ENCODE measurements at places on chromosomes 13 and 19.
A peak's percentile ranks its signal among the peaks of the same experiment; 100 is the strongest.

DNA sequence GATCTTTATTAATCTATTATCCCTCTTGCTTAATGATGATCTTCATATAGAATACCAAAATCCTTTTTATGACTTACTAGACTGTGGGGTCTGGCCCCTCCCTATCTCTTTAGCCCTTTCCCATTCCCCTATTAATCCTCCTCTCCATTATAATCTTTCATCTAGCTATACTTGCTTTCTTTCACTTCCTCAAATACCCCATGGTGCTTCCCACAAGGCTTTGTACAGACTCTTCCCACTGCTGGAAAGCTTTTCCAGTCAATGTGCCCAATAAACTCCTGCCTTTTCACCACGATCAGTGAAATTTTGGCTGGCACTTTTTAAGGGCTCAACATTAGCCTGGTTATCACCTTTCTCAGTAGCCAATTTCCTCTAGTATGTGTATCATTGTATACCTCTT is 3.2 kb upstream of the EBPL start:
- no peak for DNase-seq

DNA sequence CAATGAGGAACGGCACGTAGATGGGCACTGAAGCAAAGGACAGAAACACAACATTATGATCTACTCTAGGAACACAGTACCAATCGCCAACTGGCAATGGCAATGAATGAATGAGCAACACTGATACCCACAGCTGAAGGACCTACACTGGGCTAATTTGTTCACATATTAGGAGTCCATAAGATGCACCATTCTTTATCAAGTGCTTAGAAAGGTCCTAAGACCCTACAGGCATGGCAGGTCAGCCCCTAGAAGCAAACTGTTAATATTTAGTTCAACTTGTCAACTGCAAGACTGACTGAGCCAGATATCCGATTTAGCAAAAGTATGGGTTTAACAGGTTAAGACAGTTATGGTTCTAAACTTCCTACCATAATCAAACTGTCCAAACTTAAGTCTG is 4.8 kb downstream of the SHISA2 start:
- DNase-seq, result no peak

DNA sequence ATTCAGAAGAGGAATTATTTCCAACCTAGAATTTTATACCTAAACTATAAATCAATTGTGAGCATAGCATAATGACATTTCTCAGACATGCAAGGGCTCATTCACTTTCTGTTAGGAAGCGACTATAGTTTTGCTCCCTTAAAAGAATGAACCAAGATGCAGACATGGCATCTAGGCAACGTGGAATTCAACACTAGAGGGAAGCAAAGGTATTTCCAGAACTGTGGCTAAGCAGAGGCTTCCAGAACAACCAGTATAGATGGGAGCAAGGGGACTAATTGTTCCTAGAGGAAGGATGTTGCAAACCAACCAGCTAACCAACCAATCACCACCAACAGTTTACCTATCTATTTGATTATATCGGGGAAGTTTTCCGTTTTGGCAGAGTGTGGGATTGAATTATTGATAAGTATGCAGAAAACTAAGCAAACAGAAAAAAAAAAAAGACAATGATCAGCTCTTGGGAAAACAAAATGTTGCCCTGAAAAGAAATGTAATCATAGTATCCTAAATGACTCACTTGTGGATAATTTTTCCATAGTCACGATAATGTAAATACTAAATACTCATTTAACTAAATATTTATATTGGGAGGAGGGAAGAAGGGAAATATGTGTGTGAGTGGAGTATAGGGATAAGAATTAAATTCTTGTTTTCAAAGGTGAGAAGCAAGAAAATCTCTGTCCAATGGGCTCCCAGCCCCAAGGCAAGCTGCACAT is 21.1 kb downstream of the ARL11 start:
- no peak for DNase-seq

- peak; percentile 68 for DNase-seq
These were observed at the start of gene TRMT1 for GRCh38 chr19:13116282-13117175. Gene TRMT1, minus strand, starts transcription at chr19:13116740. Its CDS starts 341 bp downstream, at chr19:13116399.

DNA sequence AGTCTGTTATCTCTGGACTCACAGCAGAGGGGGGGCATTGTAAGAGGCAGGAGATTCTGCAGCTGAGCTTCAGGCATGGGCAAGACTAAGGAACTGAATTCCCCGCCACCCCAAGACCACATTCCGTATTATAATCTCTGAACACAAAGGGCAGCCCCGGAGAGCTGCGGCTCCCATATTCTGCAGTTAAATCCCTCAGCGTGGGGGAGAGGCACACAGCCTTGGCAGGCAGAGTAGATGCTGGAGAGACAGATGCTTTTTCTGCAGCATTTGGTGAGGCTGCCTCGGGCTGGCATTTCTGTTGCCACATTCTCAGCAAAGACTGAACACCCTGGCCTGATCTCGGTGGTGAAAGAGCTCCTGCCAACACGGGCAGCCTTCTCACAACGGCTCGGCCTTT is 12.9 kb downstream of the CHAF1A start:
- no peak for DNase-seq

DNA sequence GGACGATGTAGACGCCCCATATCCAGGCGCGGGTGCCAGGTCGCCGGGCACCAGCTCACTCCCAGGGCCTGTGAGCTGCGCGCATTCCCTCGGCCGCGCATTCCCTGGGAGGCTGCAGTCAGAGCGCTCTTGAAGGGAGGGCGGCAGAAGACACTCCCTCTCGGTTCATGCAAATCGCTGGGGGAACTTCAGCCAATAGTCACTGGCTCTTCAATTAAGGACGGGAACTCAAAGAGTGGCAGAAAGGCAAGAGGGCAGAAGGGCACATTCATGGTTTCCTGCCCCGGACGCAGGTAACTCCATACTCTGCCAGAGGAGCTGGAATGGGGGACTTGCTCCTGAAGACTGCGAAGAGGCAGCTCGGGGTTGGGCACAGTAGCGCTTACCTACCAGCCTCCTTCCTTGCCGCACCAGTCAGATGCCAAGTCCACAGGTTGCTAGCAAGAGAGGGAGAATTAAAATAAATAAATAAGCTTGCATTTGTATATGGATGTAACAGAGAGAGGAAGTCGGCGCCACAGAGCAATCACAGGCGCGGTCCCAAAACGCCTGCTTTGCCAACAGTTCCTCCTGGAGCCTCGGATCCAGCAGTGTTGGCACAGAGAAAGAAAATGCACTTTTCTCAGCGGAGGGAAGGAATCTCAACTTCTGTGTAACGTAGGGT is 459 bp downstream of the PCDH20 start:
- no peak for DNase-seq

GRCh38 chr19:45079911-45080370 is 881 bp downstream of the GEMIN7 start:
- no peak for DNase-seq

- no peak for DNase-seq
These were observed 453 bp downstream of the ZNF256 start for GRCh38 chr19:57947088-57947418.

DNA sequence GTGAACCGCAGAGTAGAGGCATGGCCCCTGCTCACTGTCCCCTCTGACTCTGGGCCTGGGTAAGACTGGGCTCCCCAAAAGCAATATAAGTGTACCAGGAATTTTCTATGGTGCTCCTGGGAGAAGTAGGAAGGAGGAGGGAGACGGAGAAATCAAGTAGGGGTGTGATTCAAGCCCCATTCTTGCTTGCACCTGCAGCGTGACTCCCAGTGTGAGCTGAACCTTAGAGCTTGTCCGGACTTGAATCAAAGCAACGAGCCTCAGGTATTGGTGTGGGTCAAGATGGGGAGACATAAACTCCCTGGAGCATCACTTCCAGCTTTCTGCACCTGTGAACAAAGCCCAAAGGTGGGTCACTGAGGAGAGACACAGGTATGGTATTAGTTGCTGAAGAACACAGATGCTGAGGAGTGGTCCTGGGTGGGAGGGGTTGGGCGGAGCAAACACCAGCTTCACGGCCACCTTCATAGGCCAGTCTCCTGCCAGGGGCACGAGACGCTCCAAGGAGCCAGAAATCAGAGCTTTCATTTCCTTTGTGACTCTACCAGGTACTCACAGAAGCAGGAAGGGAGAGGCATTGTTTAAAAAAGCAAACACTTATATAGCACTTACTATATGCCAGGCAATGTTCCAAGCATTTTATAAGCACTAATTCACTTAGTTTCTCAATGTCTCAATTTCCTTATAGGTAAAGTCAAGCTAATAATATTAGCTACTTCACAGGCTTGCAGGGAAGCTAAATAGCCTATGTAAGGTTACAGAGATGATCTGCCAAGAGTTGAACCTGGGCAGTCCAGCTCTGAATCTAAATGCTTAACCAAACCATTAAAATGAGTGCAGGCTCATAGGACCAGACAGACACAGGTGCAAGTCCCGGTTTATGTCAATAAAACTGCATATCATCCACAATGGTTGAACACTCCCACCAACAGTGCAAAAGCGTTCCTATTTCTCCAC is 775.3 kb downstream of the UQCRFS1 start:
- DNase-seq, result no peak

- no peak for DNase-seq
These were observed 9.9 kb downstream of the FBXL3 start for GRCh38 chr13:77016888-77017623.

- DNase-seq, result no peak
These were observed 203.3 kb upstream of the IRS2 start for GRCh38 chr13:109989686-109990085.

DNA sequence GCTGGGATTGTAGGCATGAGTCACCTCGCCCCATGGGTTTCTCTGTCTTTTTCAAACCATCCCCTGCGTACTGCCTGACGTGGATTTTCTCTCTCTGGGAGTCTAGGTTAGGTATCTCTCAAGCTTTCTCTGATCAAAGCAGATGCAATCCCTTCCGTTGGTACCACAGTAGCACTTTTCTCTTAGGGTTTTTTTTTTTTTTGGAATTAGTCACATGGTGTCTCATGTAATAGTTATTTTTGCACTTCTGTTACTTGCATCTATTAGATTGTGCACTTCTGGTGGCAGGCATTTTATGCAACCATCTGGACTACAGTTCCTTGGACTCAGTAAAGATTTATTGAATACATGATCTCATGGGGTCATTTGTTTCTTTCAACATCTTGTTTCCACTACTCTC is 72.1 kb downstream of the GPC6 start:
- DNase-seq, result no peak

DNA sequence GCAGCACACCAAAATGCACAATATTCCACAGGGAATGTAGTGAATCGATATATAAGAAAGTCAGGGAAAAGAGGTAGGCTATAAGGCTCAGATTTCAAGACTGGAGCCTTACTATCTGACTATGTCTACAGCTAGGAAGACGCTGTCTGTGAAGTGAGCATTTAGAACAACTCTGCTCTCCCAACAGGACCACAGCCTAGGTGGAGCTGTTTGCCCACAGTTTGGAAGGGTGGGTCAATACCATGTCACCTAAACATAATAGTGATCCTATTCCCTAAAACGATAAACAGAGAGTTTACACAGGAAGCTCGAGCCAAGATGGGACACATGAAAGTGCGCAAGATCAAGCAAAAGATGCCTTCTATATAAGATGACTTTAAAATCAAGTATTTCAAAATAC is 2486.0 kb upstream of the PCDH20 start:
- no peak for DNase-seq

DNA sequence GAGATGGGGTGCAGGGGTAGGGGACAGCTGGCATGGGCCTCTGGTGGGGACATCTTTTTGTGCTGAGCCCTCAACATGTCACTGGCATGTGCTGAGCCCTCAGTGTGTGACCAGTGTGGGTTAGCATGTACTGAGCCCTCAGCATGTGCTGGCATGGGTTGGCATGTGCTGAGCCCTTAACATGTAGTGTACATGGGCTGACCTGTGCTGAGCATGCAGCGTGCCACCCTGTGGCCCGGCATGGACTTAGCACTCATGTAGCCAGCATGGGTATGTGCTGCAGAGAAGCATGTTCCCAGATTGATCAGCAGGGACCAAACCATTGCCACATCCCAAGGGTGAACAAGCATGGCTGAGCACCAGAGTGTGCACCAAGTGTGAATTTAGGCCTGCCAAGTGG is 11.5 kb downstream of the HIPK4 start:
- no peak for DNase-seq

DNA sequence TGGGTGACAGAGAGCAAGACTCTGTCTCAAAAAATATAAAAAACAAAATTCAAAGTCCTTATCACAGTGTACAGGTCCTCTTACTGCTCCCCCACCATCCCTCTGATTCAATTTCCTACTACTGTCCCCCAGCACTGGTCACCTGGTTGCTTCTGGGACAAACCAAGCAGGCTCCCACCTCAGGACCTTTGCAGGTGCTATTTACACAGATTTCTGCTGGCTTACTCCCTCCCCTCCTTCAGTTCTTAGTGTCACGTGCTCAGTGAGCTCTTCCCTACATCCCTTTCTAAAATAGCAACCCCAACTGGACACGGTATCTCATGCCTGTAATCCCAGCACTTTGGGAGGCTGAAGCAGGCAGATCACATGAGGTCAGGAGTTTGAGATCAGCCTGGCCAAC is 6.0 kb downstream of the IRF2BP1 start:
- no peak for DNase-seq

GRCh38 chr19:45345506-45345860 is 4.9 kb downstream of the KLC3 start:
- DNase-seq, result no peak

GRCh38 chr19:19552798-19553197 is 14.7 kb downstream of the CILP2 start:
- DNase-seq, result no peak

DNA sequence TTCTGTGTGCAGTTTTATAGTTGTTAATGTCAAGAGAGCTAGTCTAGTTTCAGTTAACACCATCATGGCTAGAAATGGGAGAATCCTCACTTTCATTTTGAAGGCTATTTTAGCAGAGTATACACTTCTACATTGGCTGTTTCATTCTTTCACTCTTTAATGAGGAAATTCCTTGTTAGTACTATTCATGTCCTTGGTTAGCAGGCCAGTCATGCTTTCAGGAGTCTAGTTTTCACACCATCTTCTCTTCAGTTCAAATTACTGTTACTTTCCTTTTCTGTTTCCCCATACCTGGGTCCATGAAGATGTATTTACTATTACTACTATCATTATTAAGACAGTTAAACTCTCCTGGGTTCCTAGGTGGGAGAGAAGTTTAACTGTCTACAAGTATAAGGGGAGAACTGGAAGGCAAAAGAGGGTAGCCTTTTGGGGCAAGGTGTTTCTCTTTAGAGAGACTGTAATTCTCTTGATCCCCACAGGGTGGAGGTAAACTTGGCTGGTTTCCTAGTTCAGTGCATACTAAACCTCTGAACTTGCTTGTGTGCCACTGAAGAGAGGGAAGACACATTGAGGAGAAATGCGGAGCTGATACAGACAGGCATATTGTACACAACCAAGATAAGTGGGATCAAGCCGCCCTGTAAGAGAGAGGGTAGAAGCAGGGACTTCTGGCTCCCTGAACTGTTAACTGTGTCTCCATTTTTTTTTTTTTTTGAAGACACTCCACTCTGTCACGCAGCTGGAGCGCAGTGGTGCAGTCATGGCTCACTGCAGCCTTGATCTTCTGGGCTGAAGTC is 41.3 kb upstream of the IGFL4 start:
- DNase-seq, result no peak

- no peak for DNase-seq
These were observed 1.1 kb downstream of the VSTM1 start for GRCh38 chr19:54062643-54063042.

GRCh38 chr19:30784850-30785457 is 412.8 kb downstream of the ZNF536 start:
- DNase-seq, result no peak
